ENCODE measurements at places on chromosomes 13 and 19.

DNA sequence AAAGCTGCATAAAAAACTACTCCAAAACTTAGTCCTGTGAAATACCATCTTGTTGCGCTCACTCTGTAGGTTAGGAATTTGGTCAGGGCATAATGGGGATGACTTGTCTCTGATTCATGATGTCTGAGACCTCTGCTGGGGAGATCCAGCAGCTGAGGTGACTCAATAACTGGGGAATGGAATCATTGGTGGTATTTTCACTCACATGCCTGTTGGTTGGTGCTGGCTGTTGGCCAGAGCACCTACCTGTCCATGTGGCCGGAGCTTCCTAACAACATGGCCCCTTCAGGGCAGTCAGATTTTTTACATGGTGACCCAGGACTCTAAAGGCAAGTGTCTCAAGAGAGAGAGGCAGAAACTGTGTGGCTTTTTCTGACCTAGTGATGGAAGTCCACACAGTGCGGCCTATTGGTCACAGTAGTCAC, 7.4 kb upstream of the ESD start:
- no peak for DNase-seq

- DNase-seq = no peak
Measured at GRCh38 chr19:8608941-8609278, 1.6 kb downstream of the ADAMTS10 start.

DNA sequence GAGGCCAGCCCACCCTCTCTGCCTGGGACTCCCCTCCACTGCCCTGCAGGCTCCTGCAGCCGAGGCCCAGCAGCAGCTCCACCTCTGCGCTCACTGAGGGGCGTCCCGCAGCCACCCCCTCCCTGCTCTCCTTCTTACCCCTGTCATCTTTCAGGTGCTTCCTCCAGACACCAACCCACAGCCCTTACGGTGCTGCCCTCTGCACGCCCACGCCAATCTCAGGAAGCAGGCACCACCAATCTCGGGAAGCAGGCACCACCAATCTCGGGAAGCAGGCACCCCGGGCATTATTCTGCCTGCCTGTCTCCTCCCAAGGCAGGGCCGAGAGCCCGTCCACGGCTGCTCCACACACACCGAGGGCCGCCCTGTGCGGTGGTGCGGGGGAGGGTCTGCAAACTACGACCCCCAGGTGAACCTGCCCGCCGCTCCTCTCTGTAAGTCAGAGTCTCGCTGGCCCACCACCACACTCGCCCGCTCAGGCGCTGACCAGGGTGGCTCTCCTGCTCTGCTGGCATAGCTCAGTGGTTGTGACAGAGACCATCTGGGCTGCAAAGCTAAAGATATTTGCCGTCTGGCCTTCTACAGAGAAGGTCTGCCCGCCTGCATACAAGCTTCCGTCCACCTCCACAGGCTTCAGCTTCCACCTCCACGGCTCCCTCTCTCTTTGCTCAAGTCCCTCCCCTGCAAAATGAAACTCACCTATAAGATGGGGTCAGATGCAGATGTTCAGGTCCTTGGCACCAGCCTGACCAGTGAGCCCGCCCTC, 2.9 kb downstream of the LSM7 start:
- no peak for DNase-seq

DNA sequence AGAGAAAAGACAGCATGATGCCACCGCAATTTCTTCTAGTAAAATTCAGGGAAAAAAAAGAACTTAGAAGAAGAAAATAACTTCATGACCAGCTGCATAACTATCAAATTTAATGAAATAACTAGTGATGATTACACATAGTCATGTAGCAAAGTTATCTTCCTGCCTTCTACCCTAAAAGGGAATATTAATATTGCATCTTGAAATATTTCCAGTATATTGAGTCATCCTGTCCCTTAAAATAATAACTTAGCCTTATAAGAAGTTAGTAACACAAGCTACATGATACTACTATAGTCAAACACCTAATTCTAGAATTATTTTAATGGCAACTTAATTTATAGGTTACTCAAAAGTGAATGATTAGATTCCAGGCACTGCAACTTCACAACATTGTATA, 289.2 kb downstream of the KLF12 start:
- no peak for DNase-seq

DNA sequence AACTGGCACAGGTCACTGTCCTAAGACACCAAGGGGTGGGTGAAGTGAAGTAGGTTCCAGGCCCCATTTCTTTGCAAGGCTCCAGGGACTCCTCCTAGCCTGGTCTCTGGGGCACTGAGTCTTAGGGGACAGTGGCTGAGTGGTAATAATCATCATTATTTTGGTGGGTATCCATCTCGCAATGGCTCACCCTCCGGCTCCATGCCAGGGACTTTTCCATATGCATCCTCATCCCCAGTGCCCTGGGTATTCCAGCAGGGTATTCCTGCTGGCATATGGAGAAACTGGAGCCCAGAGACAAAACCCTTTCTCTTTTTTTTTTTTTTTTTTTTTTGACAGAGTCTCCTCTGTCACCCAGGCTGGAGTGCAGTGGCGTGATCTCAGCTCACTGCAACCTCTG, 2.5 kb downstream of the PDE4A start:
- no peak for DNase-seq

- no peak for DNase-seq
Measured at GRCh38 chr19:19744641-19745040, 11.7 kb upstream of the ZNF14 start.

- peak; percentile 7 for DNase-seq
Measured at GRCh38 chr19:52343548-52343947, 7.5 kb downstream of the ZNF610 start.

DNA sequence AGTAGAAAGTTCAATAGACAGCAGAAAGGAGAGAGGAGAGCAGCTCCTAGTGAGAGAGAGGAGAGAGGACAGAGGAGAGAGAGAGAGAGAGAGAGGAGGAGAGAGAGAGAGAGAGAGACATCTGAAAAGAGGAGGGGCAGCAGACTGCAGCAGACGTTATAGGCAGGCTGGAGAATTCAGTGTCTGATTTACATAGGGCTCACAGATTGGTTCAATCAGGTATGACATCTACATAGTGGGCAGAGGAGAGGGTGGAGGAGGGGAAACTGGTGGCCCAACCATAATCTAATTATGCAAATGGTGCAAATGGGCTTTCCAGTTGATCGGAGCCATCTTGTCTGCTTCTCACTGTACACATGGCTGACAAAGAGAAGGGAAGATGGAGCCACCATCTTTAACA, 221.3 kb upstream of the TRPC4 start:
- no peak for DNase-seq

DNA sequence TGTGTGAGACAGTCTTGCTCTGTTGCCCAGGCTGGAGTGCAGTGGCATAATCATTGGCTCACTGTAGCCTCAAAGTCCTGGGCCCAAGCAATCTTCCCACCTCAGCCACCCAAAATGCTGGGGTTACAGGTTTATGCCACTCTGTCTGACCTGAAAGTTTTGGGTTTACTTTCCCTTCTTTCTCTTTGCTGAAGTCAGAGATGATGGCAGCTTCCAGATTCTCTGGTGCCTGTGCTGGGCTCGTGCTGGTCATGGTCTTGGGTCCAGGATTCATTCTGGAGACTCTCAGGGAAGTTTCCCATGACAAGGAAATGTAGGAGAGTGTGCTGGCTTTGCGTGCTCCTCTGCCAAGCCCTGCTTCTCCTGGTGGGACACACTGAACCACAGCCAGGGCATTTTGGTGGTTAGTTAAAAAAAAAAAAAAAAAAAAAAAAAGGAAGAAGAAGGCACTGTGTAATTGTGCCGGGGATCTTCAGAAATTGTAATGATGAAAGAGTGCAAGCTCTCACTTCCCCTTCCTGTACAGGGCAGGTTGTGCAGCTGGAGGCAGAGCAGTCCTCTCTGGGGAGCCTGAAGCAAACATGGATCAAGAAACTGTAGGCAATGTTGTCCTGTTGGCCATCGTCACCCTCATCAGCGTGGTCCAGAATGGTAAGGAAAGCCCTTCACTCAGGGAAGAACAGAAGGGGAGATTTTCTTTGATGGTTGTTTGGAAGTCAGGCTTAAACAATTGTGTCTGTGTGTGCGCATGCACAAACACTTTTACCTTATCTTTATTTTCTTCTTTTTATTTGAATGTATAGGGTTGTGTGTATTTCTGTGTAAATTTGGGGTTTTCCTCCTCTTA, at the start of gene ALOX5AP:
TSS of gene ALOX5AP (plus strand) at position 519 of the 847 bp plus-strand sequence. CDS start at position 582, 63 bp downstream.
- DNase-seq = no peak

DNA sequence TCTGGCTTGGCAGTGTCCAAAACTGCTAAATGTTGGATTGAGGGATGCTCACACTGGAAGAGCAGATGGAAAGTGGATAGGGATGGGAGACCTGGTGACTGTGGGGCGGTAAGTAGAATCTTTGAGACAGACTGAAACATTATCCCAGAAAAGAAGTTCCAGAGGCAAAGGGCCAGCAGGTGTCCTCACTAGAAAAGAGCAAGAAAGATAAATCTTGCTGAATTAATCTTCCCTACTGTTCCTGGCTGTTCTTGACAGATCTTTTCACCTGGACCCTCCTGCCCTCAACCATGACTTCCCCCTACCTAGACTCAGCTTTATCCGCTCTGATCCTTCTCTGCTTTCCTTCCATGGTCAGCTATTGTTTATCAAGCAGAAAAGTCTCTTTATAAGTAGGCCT, 35.0 kb upstream of the FRY start:
- no peak for DNase-seq

- no peak for DNase-seq
Measured at GRCh38 chr13:36710396-36710795, 36.6 kb downstream of the SERTM1 start.

DNA sequence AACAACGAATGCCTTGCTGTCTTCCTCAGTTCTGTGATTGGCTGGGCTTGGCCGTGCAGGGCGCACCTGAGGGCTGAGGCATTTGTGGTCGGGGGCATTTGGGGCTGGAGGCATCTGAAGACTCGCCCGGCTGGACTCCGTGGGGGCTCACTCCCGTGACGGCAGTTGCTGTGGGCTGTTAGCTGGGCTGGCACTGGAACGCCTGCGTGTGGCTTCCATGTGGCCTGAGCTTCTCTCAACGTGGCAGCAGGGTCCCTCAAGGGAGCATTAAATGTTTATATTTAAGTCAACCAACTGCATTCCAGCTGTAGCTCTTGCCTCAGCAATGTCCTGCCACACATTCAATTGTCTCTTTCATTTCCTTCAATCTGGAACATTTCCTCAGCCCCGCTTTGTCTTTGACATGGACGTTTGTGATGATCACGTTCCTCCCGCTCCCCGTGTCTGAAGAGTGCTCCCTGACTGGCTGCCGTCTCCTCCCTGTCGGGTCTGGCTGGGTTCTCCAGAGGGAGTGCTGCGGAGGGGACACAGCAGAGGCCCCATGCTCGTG, 21.0 kb downstream of the CCDC8 start:
- DNase-seq = no peak

- DNase-seq = no peak
Measured at GRCh38 chr19:32671883-32672593, 2.9 kb downstream of the ANKRD27 start.

- no peak for DNase-seq
Measured at GRCh38 chr13:26541678-26542568, 15.6 kb upstream of the WASF3 start.

DNA sequence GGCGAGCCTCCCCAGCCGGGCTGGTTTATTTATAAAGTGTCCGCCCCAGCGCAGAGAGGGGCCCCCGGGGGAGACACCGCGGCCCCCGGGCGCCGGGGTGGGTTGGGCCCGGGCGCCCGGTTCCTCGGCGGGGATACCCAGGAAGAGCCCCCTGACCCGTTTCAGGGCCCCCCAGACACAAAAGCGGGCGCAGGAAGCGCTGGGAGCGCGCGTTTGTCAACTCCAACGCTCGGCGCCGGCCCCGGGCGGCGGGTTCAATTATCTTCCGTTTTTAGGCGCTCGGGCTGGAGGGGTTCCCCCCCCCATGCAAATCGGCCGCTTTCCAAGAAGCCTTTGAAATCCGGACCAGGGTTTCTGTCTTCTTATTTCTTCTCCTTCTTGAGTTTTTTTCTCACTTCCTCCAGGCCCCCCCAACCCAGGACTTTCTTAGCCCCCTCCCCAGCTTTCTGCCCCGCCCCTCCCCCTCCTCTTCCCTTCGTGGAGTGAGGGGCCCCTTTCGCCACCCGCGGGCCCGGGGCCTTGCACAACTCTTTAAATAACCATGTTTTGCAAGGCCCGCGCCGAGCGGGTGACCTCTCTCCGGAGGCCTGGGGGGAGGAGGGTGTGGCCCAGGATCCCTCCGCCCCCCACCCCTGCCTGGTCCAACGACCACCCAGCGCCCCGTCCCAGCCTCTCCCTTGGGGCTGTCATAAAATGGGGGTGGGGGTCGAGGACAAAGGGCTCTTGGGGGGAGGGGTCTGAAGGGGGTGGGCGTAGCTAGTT, 935 bp downstream of the ARID3A start:
- no peak for DNase-seq

GRCh38 chr19:10919352-10920287, 8.8 kb downstream of the YIPF2 start:
- DNase-seq = no peak

- no peak for DNase-seq
Measured at GRCh38 chr19:9144920-9145319, 4.7 kb downstream of the ZNF317 start.

- DNase-seq = no peak
Measured at GRCh38 chr19:56245121-56245740, 27.3 kb upstream of the EDDM13 start.

DNA sequence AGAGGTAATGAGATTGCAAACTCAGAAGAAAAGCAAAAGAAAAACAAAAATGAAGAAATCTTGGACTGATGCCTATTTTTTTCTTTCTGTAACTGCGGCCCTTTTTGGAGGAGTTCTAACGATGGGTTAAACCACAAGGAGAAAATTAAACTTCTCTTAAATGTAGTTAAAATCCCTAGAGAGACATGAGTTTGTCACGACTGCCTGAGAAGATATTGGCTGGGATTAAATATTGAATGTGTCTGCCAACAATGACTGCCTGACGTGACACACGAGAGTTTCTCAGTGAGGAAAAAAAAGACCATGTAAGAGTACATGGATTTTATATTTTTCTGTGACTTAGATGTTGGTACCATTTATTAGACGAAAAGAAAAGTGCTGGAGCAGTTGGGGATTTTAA, 1013.4 kb downstream of the PCDH9 start:
- no peak for DNase-seq

DNA sequence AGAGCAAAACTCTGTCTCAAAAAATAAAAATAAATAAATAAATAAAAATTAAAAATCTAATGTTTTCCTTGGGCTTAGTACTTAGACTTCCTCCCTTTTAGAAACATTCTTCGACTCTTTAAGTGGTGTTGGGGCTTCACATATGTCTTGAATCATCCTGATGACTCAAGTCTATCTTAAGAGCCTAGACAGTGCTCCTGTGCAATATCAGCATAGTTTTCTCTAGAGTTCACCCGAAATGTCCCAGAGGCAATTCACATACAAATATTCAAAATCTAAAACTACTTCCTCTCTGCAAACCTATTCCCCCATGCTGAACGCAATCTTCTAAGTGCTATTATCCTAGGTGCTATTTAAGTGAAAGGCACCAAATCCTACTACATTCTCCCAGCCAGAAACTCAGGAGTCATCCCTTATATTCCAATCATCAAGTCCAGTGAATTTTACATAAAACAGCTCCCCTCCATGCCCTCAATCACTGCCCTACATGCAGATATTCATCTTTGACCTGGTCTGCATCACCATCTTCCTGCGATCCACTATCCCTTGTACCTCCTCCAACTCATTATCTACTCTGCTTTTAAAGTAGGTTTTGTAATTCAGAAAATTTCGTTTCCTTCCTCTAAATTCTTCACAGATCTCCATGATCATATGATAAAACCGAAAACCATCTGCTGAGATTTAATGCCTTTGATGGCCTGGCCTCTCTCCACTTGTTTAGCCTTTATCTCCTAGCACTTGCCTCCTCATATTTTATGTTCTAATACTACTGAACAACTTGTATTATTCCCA, 102.7 kb downstream of the ELF1 start:
- no peak for DNase-seq

All from stimulated activated CD4-positive, alpha-beta T cell treated with anti-CD3 and anti-CD28 coated beads, Interleukin-1b, Interleukin-23, amount 100 ng/mL, for 24 hours (primary cell).